ENCODE measurements at places on chromosomes 2 and 18.

DNA sequence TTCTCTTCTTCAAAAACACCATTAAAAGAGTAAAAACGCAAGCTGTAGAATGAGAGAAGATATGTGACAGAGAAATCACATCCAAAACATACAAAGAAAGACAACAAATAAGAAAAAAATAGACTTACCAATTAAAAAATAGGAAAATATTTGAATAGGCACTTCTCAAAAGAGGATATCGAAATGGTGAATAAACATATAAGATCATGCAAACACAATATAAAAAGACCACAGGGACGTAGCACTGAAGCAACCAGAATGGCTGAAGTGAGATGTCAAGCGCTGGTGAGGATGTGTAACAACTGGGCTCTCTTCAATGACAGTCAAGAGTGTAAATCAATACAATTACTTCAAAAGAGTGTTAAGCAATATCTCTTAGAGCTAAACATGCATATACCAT lies 202.3 kb downstream of the ZBTB7C start:
- no peak for DNase-seq

GRCh38 chr2:236290742-236291425 lies 26.7 kb upstream of the ASB18 start:
- no peak for DNase-seq

- DNase-seq = no peak
These were observed 289.9 kb upstream of the RBMS1 start for GRCh38 chr2:160783474-160783873.

DNA sequence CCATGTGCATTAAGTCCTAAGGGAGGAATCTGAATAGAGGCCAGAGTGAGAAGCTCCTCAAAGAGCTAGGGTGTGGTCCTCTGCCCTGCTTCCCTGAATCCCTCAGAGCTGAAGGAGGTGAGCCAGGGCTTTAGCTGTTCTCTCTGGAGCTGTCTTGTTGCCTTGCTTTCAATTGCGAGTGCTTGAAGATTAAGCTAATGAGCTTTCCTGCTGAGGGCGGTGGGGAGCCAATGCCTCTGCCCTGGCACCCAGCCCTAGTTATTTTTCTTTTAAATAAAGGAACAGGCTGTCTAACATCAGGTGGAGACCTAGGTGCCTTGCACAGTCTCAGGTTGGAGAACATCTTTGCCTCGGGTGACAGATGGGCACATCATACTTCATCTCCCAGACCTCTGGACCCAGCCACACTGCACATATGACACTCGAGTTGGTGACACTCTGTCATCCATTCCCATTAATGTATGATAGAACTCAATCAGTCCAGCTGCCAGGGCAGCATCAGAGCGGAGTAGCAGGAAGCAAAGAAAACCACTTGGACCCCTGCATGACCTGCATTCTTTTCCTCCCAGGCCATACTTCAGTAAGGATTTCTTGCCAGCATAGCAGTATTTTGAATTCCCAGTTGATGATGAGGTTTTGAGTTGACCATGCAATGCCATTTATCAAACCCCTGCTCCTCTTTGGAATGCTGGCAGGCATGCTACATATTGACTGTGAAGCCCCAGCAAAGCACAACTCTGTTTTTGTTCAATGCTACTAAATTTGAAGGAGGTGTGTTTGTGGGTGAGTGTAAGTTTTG lies 292.7 kb downstream of the RNF144A start:
- no peak for DNase-seq

DNA sequence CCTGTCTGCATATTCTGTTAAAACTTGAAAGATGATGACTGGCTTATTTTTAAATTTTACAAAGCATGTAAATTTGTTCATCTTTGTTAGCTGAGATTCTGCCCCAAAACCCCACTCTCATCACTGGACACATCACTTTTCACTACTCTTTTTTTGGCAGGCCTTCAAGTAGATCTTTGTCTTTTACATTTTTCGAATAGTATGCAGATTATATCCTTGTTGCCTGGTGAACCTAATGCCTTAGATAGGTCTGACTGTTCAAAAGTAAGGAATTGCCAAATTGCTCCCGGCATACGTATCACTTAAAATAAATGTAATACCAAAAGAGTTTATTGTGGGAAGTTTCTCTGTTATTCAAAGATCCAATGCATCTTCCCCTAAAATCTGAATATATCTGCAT lies 303.3 kb downstream of the XIRP2 start:
- DNase-seq = no peak

DNA sequence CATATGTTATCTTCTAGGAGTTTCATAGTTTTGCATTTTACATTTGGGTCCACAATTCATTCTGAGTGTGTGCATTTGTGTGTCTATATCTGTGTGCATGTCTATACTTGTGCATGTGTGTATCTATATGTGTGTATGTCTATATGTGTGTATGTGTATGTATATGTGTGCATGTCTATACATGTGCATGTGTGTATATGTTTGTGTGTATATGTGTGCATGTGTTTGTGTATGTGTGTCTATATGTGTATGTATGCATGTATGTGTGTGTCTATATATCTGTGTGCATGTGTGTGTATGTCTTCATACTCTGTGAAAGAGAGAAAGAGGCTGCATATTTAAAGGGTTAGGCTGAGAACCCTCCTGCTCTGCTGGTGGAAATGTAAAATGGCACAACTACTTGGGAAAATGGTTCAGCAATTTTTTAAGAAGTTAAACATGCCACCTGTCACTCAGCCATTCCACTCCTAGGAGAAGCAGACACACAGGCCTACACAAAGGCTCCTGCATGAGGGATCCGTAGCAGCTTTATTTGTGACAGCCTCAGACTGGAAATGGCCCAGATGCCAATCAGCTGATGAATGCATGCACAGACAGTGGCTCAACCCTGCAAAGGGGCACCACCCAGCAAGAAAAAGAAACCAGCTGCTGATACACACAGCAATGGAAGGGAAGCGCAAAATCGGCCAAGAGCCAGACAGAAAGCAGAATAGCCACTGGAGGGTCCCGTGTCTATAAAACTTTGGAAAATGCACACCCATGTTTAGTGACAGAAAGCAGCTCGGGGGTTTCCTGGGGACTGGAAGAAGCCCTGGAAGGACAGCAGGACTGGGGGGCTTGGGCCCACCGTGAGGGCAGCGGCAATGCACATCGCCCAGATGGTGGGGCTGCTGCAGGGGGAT lies 146.8 kb downstream of the SEPTIN10 start:
- no peak for DNase-seq

DNA sequence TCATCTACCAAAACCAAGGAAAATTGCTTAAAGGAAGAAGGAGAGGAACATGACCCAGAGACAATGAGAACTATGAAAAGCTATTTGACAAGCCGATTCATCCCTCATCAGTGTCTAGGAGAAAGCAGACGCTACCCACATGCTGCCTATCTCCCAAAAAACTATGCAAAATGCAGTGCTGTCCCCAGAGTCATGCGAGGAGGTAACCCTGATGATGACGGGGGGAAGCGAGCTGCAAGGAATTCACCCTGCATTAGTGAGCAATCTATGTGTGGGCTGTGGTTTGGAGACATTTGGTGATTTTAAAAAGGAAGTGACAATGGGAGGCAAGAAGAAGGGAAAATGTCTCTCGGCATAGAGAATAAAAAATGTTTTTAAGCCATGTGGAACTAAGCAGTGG lies 472.7 kb downstream of the CMPK2 start:
- no peak for DNase-seq

- DNase-seq = no peak
These were observed 60.6 kb upstream of the ATP8B1 start for GRCh38 chr18:57863706-57864105.

GRCh38 chr2:230682546-230682945 lies 30.1 kb upstream of the CAB39 start:
- DNase-seq = no peak

Measured in GM19239 (cell line).